Stimulated activated CD8-positive, alpha-beta memory T cell treated with anti-CD3 and anti-CD28 coated beads, Interleukin-15, amount 100 ng/mL, for 24 hours (primary cell): ENCODE measurements at places on chromosomes 4 and X.

GRCh38 chr4:106764774-106765173 lies 271.3 kb downstream of the DKK2 start:
- no peak for DNase-seq

GRCh38 chr4:146564492-146564891 lies 42.8 kb upstream of the SLC10A7 start:
- DNase-seq: no peak

GRCh38 chr4:186688150-186688943 lies 35.3 kb downstream of the FAT1 start:
- DNase-seq: no peak

- no peak for DNase-seq
These were observed 26.1 kb upstream of the TMEM184C start for GRCh38 chr4:147591106-147591505.

DNA sequence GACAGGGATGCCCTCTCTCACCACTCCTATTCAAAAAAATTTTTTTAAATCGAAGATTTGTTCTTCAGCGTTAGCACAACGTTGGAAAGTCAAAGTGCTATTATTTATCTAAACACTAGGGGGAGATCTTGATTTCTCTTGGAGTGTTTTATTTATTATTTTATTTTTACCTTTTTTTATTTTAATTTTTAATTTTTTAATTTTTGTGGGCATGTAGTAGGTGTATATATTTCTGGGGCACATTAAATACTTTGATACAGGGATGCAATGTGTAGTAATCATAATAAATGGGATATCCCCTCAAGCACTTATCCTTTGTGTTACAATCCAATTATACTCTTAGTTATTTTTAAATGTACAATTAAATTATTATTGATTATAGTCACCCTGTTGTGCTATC lies 37.4 kb upstream of the SLC10A4 start:
- DNase-seq: no peak

- DNase-seq: no peak
These were observed 174.4 kb upstream of the FGF13 start for GRCh38 chrX:138885886-138886285.

DNA sequence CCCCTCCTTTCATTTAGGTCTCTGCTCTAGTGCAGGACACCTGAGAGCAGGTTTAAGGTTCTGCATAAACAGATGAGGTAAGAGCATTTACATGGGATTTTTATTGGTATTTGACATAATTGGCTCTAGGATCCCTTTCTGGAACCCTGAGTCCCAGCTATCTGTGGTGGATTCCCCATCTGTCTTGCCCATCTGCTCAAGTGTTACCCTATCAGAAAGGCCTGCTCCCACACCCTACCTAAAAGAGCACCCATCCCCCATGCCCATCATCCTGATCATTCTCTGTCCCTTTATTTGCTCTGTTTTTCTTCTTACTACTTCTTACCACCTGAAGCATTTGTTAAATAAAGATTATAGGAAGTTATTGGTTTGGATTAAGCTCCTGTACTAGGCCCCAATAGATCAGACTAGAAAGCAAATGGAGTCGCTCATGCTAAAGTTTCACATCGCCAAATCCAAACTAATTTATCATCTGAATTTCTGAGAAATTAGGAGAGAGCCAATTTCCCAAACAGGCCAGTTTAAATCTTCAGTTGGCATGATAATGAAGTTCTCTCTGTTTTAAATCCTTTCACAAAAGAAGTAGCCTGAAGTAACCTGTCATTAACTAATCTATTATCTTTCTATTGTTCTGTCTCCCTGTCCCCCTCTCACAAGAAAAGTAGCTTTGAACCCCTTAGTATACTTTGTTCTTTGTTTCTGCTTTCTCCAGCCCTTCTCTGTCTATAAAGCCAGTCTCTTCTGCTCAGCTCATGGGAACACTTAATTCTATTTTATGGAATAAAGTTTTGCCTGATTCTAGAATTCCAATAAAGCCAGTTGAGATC lies 178.6 kb downstream of the ZNF674 start:
- no peak for DNase-seq

GRCh38 chr4:168337550-168337940 lies 19.0 kb upstream of the DDX60 start:
- DNase-seq: no peak

GRCh38 chrX:109312757-109313156 lies 169.1 kb downstream of the GUCY2F start:
- no peak for DNase-seq

GRCh38 chr4:147625733-147626132 lies 8.5 kb downstream of the TMEM184C start:
- DNase-seq: no peak

DNA sequence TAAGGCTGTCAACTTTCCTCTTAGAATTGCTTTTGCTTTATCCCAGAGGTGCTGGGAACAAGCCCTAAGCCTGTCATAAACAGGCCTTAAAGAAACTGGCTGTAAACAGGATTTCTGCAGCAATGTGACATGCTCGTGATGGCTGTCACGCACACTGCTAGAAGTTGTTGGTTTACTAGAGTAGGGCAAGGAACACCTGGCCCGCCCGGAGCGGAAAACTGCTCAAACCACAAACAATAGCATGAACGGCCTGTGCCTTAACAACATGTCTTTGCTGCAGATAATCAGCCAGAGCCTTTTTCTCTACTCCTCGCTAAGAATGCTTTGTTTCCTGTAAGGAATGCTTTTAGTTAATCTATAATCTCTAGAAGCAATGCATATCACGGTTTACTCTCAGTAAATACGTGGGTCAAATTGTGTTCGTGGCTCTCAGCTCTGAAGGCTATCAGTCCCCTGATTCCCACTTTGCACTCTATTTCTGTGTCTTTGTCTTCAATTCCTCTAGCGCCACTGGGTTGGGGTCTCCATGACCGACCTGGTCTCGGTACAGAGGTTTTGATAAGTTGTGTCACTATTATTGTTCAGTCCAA lies 318.3 kb downstream of the GLUD2 start:
- DNase-seq: no peak

- DNase-seq: no peak
These were observed 36.7 kb upstream of the GABRQ start for GRCh38 chrX:152600853-152601633.

GRCh38 chr4:6608758-6609414 lies 31.6 kb upstream of the MRFAP1 start:
- DNase-seq: no peak

GRCh38 chr4:57086031-57086723 lies 24.0 kb downstream of the IGFBP7 start:
- DNase-seq: no peak

- DNase-seq: no peak
These were observed 67.2 kb downstream of the BLTP1 start for GRCh38 chr4:122219356-122219755.

GRCh38 chrX:50103866-50104566 lies 96.8 kb downstream of the AKAP4 start:
- no peak for DNase-seq

DNA sequence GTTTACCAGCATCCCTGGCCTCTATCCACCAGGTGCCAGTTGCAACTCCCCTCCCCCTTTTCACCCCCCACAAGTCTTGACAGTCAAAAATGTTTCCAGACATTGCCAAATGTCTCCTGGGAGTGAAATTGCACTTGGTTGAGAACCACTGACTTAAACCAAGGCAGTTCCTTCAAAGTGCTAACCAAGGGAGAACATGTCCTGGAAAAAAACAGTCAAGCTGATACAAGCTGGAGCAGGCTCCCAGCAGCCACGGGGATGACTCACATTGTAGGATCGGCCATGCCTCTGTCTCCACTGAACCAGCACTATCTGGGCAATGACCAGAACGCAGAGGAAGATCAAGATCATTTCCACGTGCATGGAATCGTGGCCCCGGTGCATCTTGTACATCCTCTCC lies 11.4 kb downstream of the RNF175 start:
- DNase-seq: no peak

- DNase-seq: no peak
These were observed 209.1 kb downstream of the NAF1 start for GRCh38 chr4:162957521-162958143.

DNA sequence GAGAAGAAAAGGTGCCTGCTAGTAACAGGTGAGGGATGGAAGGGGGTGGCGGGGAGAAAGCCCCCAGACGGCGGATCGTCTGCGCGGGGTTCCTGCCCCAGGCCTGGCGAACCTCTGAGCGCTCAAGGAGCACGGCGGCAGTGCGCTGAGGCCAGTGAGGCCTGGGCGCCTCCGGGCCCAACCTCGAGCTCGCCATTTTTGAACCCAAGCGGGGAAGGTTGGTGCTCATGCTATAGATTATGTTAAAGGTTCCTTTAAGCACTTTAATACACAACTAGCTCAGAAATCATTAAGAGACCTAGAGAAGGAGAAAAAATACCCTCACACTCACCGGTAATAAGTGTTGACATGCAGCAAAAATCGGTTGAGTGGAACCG lies 7.9 kb downstream of the PITX2 start:
- no peak for DNase-seq

GRCh38 chr4:101500742-101501141 lies 153.4 kb upstream of the PPP3CA start:
- DNase-seq: no peak

- no peak for DNase-seq
These were observed 14.4 kb downstream of the ITGB1BP2 start for GRCh38 chrX:71315917-71316316.

- no peak for DNase-seq
These were observed 87.6 kb downstream of the DCUN1D4 start for GRCh38 chr4:51930557-51930956.

- no peak for DNase-seq
These were observed 493 bp upstream of the UCHL1 start for GRCh38 chr4:41256131-41256739.

DNA sequence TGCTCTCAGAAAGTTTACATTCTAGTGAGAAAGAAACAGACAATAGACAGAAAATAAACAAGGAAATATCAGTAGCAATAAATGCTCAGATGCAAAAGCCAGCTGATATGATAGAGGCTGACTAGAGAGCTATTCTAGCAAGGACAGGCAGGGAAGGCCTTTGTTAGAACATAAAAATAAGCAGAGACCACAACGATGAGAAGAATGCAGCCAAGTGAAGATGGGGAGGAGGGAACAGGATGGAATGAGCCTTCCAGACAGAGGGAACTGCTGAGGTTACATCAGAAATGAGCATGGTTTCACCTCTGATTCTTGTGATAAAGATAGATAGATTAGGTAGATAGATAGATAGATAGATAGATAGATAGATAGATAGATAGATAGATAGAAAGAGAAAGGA lies 7.6 kb upstream of the SOWAHB start:
- no peak for DNase-seq

DNA sequence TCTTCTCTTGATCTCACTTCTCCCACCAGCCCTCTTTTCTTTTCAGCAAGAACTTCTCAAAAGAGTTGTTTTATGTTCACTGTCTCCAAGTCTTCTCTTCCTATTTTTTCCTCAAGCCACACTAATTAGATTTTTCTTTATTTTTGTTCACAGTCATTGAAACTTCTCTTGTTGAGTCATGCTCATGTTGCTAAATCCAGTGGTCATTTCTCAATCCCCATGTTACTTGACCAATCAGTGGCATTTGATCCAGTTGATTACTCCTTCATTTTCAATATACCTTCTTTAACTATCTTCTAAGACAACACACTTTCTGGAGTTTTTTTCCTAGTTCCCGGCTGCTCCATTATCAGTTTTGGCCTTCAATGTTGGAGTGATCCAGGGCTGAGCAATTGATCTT lies 103.1 kb upstream of the LSM6 start:
- no peak for DNase-seq

- DNase-seq: no peak
These were observed 111.4 kb downstream of the SH3KBP1 start for GRCh38 chrX:19775830-19776485.

DNA sequence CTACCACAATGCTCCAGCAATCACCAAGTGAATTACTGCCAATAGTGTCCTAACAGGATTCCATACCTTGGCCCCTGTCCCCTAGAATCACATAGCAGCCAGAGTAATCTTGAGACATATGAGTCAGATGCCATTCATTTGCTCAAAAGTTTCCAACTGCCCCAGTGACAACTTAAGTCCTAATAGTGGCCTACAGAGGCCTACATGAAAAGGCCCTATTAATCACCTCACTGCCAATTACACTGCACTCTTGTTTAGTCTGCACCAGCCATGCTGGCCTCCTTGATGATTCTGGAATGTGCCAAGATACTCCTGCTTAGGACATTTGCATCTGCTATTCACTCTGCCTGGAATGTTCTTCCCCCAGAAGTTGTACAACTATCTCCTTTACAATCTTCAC lies 130.7 kb downstream of the NR3C2 start:
- no peak for DNase-seq

GRCh38 chr4:88177983-88178625 lies 19.7 kb upstream of the ABCG2 start:
- DNase-seq: no peak

GRCh38 chr4:25131926-25132325 lies 28.3 kb downstream of the SEPSECS start:
- no peak for DNase-seq

DNA sequence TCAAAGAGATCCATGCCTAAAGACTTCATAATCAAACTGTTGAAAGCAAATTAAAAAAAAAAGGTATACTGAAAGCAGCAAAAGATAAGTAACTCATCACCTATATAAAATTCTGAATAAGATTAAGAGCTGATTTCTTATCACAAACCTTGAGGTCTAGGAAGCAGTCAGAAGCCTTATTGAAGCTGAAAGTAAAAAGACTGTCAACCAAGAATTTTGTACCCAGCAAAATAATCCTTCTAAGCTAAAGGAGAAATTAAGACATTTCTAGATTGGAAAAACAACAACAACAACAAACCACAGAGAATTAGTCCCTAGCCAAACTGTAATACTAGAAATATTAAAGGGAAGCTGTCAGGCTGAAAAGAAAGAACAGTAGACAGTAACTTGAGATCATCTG lies 622.9 kb downstream of the PCDH7 start:
- DNase-seq: no peak

DNA sequence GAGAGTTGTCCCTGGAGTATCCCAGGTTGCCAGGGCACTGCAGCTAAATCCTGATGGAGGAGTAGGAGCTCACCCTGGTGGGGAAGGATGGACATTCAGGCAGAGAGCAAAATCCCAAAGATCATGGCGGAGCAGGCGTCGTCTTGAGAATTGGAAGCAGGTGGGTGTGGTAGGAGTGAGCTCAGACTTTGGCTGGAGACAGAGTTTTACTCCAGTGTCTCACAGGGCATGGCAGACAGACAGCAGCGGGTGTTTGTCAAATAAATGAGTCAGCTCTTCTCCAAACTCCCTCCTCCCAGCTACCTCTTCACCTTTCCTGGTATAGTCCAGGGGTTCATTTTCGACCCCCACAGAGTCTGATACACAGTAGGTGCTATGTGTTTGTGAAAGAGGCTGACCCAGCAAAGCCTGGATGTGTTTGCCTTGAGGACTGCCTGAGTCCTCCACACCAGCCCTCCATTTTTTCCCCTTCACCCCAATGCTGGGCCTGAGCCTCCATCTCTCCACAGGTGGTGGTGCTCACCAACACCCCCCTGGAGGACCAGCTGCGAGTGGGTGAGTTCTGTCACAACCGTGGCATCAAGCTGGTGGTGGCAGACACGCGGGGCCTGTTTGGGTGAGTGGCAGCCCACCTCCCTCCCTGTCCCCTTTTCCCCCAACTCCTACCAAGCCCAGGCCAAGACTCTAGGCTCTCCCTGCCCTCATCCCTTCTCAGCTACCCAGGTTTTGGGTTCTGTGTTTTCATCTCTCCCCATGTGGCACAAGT lies 6.9 kb downstream of the UBA1 start:
- DNase-seq: no peak
